ENCODE measurements at places on chromosomes 1 and 21.
A peak's percentile ranks its signal among the peaks of the same experiment; 100 is the strongest.

- DNase-seq, result no peak
Measured at GRCh38 chr1:157646144-157646543, 48.3 kb upstream of the FCRL4 start.

GRCh38 chr21:17560377-17561025, 47.7 kb downstream of the CXADR start:
- no peak for DNase-seq

DNA sequence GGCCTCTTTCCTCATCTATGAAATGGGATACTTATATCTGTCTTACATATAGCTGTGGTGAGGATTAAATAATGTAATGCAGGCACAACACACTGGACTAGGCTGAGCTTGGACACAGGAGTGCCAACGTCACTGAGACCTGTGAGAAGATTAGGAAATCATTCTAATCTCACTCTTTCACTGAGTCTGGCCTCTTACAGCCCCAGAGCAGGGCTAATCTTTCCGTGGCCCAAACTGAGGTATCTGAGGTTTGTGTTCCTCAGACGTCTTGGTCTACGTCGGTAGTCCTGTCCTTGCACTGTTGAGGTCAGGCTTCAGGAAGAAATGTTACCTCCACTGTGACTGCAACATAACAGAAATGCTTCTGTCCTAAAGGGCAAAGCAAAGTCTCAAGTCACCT, 22.6 kb upstream of the A3GALT2 start:
- DNase-seq, result no peak

DNA sequence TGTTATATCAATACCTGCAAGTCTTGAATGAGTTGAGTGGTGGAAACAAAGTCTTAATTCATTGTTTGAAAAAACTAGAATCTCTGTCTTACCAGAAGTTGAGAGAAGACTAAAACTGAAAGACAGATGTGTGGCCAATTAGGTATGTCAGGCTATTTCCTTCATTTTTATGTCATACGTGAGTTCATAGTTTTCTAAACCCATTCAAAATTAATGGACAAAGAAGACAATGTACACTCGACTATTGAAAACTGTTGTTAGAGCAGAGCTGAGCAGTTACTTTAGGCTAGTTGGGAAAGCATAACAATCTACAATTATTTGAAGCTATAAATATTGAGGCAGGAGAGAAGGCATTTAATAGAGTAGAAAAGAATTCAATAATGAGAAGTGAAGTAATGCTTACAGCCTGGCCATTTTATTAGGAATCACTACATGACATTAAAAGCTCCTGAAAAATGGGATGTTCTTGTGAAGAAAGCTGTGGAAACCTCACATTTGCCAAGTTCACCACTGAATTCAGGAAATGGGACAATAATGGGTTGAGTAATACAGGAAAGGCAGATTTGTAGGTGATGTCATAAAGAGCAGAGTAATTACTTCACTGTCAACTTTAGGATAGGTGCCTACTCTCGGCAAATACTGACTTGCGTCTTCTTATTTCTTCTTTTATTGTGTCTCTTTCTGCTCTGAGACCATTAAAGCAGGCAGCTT, 204.4 kb downstream of the PLA2G4A start:
- DNase-seq, result no peak

GRCh38 chr1:183730107-183730724, 74.7 kb upstream of the RGL1 start:
- DNase-seq, result no peak

DNA sequence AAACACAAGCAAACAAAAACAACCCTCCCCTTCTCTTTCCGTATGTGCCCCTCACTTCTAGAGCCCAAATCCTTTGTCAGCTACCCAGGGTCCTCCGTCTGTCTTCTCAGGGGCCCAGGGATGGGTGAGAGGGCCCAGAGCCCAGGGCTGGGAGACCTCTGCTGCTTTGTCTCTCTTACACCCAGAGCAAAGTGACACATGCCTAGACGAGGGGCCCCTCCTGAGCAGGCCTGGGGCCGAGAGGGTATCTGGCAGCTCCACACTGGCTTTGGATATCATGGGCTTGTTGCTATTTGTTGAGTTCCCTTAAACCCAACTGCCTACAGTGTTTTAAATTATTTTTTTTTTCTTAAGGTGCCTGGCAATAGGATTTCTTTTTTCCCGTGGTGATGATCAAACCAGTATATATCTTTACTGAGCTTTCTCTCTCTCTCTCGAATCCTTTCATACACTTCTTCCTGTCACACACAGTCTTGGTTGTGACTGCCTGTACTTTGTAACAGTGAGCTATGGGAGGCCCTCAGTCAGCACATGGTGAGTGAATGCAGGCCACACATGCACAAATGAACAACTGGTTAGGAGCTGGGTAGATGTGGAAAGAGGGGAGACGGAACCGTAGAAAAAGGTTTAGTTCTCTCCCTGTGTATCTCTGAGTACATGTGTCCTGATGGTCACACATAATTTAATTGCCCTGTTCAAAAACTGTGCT, 14.5 kb downstream of the RASSF5 start:
- DNase-seq, result no peak

DNA sequence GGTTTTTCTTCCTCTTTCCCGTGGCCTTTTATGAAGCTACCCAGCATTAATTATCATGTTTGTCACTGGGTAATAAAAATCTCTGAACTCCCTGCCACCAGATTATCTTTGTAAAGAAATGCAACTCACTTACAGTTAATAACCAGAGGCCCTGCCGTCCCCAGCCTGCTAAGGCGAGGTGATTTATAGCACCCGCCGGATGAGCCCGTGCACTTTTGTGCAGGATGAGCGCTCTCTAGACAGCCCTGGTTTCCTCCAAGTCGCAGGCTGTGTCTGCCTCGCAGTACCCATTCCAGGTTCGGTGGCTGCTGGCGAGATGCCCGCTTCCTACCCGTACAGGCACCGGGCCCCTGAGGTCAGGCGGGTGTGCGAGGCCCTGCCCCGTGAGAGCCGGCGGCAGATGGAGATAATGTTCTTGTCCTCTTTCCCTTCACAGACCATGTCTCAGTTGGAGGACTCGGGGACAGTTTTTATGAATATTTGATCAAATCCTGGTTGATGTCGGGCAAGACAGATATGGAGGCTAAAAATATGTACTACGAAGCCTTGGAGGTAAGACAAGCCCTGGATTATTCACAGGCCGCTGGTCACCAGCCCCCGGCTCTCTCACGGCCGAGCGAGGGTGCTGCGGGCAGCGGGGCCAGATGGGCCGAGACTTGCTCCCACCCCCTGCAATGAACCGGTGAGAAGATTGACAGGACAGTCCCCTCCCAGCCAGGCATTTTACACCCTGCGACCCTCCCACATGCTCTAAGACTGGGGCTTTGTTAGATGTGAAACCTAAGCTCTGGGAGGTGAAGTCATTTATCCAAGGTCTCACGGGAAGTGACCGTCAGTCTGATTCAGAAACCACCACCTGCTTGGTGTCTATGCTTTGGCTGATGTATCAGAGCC, 28.5 kb upstream of the SELENON start:
- peak; percentile 17 for DNase-seq

DNA sequence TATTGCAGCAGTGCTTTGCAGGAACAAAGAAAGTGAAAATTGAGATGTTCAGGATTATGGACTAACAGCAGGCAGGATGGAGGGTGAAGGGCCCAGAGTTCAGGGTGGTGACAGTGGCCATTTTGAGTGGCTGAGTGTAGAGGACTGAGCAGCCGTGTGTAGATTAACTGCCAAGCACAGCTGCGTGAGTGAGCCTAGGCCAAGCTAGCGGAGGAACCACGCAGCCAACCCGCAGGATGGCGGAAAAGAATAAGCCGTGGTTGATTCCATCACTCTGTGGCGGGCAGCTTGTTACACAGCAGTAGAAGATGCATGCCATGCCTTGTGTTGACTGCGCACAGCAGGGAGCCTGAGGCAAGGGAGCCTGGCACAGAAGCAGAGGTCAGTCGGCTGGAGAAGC, 102.5 kb upstream of the KIF26B start:
- no peak for DNase-seq

- no peak for DNase-seq
Measured at GRCh38 chr1:243268751-243269460, 13.1 kb downstream of the SDCCAG8 start.

DNA sequence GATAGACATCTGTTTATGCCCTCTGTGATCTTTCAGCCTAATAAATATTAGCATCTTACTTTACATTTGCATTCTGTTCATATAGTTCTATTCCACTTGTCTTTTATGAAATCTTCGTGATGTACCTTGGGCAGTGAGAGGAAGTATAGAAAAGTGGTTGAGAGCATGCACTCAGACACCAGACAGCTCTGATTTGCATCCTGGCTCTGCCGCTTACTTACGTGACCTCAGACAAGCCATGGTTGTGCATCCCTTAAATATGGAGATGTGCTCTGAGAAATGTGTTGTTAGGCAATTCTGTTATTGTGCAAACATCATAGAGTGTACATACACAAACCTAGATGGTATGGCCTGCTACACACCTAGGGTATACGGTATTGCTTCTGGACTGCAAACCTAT, 22.9 kb downstream of the OVGP1 start:
- no peak for DNase-seq

DNA sequence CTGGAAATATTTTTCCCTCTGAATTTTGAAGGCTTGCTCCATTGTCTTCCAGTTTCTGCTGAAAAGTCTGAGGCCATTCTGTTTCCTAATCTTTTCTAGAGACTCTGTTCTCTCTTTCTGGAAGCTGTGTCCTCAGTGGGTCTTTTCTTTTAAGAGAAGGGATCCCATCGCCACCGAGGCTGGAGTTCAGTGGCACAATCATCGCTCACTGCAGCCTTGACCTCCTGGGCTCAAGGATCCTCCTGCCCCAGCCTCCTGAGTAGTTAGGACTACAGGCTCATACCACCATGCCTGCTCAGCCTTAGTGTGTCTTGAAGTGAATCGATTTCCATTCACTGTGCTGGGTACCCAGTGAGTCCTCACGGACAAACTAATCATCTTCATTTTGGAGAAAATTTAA, 9.6 kb upstream of the LRP8 start:
- DNase-seq, result no peak

DNA sequence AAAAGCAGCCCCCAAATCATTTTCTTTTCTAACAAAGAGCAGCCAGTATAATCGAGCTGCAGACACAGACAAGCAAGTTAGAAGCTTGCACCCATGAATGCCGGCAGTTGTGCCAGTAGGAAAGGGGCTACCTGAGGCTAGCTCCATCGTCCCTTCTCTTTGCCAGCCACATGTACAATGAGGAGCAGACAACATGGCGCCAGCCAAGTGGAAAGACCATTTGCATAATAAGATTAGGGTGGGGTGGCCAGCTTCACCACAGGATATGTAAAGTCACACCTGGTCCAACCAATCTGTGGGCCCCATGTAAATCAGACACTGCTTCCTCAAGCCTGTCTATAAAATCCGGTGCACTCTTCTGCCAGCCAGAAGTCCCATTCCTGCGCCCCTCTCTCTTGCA, 103.7 kb downstream of the CCDC185 start:
- DNase-seq, result no peak

GRCh38 chr1:67614511-67614934, 70.5 kb upstream of the GADD45A start:
- DNase-seq, result no peak

DNA sequence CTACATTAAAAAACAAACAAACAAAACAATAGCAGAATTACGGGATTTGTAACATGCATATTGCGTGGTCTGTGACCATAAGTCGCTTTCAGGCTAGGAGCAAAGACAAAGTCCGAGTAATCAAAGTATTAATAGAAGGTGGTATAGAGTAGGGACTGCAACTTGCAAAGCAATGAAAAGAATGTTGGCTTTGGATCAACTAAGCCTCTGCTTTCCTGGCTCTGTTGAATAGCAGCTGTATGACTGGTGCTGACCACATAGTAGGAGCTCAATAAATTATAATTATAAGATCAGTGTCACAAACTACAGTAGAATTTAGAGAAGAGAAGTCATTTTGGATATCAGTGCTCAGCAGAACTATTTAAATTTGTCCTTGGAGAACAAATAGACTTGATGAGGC, 586.4 kb downstream of the DPYD start:
- DNase-seq, result peak; percentile 96

DNA sequence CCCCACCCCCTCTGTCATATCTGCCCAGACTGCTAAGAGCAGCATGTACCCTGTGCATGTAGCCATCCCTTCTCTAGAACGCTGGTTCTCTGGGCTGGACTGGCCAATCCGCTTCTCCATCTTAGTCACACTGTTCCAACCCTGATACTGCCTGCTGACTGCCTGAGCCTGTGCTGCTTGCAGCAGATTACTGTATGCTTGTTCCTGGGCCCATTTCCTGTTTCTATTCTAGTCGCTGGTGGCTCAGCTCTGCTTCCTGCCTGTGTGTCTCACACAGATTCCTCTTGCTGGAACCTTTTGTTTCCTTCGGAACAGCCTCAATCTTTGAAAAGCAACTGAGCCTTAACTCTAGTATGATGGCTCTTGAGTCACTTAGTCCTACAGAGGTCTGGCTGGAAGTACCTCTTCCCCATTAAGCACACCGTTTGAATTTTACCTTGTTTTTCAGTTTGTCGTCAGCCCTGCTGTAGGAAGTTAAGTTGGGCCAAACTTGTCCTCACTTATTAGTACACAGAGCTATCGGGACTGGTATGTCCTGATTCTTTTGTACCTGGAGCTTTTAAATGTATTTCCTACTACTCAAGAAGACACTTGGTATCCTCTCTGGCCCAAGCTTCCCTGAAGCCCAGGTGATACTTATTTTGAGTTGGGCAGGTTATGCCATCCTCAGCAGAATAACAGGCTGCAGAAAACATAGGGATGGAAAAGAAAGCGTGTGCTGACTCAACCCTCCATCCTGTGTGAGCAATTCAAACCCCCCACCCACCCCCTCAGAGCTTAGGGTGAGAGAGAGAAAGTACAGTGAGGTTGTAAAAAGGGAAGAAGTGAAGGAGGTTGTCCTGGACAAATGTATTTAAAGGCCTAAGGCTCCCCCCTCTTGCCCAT, 43.4 kb upstream of the PIGV start:
- DNase-seq, result peak; percentile 87

DNA sequence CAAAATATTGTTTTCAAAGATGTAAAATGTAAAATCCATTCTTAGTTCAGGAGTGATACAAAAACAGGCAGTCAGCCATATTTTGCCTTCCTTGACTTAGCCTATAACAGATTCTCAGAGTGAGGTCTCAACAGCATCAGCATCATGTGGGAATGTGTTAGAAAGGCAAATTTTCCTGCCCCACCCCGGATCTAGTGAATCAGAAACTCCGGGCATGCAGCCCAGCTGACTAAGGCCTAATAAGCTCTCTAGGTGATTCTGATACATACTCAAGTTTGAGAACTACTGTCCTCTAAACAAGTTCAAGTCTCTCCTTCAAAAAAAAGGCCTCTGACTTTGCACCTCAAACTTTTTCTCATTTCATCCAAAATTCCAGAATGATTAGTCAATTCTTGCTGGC, 46.9 kb upstream of the PRRC2C start:
- DNase-seq, result peak; percentile 97

Measured in fibroblast of skin of abdomen (primary cell).